Skin of body (tissue), 3 donors: ENCODE measurements at places on chromosomes 12 and 14. TPM values are rescaled to one million over a fixed set of nuclear protein-coding genes. Genes with fewer than 3 reads are reported as not detected.

The FAM181A gene
- total RNA-seq: not detected

The BIN2 gene
- 5.6 TPM for total RNA-seq

The KRT83 gene
- total RNA-seq: 18.8 TPM

The MOAP1 gene
- total RNA-seq: 17.8 TPM

The KIAA0586 gene
- total RNA-seq: 21.0 TPM

The VWF gene
- total RNA-seq: 51.8 TPM

The C12orf42 gene
- 0.30 TPM for total RNA-seq
